ENCODE measurements at places on chromosomes 1 and 21.

DNA sequence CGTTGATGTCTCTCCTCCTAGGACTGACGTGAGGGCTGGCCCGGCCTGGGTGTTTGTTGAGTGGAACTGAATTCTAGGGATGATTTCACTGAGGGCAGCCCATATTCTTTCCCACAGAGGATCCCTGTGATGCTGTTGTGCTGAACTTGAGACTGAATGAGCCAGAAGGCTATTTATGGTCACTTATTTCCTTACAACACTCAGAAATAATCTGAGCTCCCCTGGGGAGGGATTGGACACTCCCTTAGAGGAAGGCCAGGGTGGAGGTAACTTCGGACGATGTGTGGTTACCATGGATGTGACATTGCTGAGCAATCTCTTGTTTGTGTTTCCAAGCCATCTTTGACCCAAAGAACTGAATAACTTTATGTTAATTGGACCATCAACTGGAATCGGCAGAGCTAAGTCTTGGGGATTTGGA is 5.1 kb upstream of the TMCO4 start:
- DNase-seq, result no peak

GRCh38 chr1:63779338-63780211 is 5.8 kb downstream of the ROR1 start:
- DNase-seq, result no peak

- DNase-seq, result no peak
Observed at GRCh38 chr1:203700901-203701300, 64.1 kb upstream of the LAX1 start.

DNA sequence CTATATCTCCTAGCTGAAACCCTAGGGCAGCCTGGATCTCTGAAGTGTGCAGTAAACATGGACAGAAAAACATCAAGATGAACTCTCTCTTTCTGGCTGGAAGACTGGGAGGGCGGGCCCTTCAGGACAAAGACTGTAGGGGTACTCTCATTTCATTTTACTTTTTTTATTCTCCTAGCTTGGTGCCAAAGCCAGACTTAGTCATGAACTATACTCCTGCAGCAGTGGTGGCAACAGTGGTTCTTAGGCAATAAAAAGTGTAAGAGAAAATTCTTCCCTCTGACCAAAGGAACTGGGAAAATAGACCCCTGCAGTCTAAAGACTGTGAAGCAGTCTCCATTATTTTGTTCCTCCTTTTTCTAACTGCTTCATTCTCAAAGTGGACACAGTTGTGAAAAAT is 213.8 kb upstream of the JUN start:
- no peak for DNase-seq

DNA sequence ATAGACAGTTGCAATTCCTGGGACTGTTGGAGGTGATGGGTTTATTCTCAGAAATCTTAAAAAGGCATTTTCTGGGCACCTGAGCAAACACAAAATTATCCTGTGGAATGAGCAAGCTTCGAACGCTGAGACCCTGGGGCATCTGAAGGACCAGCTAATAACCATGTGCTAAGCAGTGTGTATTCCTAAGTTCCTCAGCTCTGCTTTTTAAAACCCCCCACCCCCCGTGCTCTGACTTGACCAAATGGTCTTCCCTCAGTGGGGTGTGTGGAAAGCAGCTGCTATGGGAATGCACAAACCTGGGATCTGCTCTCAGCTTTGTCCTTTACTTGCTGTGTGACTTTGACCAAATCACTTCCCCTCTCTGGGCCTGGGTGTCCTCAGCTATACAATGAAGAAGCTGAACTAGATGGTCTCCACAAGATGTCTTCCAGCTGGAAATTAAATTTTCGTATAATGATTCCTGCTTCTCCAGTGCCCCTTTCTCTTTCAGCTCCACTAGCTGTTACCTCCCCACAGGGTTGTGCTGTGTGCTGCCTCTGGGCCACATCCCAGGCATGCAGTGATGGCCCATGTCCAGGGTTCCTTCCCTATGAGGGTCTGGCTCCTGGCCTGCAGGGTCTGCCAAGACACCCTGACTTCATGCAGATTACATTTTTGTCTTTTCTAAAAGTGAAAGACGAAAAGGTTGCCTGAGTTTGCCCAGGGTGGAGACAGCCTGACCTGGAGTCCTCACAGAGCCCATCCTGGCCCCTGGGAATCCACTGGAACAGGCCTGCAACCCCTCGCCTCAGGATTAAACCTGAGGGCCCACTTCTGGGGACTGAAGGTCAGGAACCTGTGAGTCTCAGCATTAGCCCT is 14.9 kb upstream of the CD247 start:
- DNase-seq, result no peak

All from activated T-helper 9 cell treated with anti-CD3 and anti-CD28 coated beads, Interleukin-2, amount 50 U/mL, for 16 hours (primary cell).